Stimulated activated CD8-positive, alpha-beta memory T cell treated with anti-CD3 and anti-CD28 coated beads, Interleukin-7, amount 100 ng/mL, for 24 hours (primary cell): ENCODE measurements at places on chromosomes 7 and 10.

DNA sequence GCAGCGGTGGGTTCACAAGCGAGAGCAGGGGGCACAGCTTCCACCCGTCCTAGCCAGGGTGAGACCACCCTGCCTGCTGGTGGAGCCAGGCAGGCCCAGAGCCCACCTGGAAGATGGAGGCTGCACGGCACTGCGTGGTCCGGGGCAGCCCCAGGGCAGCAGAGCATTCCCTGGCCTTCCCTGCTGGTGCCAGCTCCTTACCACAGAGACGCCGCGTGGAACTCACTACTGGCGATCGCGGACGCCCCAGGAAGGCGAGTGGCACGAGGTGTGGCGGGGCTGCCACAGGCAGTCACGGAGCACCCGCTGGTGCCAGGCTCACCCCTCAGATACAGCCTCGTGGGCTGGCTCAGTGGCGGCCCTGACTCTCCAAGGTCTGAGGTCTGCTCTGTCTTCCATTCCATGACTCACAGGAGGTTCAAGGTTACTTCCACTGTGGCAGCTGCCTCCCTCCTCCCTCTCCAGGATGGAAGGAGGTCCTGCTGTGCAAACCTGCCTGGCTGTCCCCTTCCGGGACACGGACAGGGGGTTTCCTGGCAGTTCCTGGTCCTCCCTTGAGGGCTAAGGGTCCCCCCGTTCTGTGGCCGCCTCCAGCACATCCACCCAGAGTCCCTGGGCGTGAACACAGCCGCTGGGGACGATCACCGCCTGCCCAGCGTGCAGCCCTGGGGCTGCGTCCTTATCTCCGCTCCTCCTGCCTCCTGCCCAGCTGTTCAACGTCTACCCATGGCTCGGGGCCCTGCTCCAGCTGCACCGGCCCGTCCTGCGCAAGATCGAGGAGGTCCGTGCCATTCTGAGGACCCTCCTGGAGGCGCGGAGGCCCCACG is 3.1 kb downstream of the CYP2W1 start:
- no peak for DNase-seq

GRCh38 chr7:151422212-151422611 is 12.4 kb upstream of the WDR86 start:
- DNase-seq, result no peak

- no peak for DNase-seq
These were observed at the start of gene DLX5 for GRCh38 chr7:97024209-97025129. TSS of gene DLX5 (minus strand) at chr7:97024831. CDS start at chr7:97024623, 208 bp downstream.

DNA sequence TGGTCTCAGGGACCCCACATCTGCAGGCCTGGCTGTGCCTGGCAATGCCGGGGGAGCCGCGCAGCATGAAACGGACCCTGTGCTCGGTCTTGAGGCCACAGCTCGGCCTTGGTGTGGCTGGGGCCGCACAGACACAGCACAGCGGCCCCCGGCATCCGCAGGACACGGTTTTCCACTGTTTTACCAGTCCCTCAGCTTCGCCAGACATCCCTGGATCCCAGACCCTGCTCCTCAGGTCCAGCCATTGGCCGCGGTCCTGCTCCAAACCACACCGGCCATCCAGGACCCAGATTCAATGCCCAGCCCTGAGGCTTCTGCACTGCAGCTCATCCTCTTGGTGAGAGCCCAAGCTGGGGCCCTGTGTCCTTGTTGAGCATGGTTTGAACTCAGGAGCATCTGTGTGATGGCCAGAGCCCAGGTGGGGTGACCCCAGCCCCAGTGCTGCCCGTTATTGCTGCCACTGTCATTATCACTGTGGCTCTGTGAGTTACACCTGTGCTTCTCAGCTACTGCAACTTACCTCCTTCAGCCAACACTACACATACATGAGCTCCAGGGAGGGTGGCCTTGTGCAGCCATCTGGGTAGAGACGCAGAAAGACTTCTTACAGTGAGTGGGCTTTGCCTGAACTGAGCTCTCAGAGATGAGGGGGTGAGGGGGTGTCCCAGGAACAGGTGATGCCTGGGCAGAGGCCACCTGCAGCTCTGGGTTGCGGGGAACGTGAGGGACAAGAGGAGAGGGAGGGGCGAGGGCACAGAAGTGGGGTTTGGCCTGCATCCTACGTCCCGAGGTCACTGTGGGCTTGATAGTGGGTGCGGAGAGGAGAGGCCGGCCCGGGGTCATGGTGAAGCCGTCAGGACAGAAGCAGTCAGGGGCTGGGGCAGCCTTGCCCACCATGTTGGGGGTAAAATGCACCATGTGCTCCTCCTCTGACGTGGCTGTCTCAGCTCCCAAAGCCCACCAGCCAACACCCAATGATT is 567.6 kb downstream of the PTPRN2 start:
- no peak for DNase-seq

DNA sequence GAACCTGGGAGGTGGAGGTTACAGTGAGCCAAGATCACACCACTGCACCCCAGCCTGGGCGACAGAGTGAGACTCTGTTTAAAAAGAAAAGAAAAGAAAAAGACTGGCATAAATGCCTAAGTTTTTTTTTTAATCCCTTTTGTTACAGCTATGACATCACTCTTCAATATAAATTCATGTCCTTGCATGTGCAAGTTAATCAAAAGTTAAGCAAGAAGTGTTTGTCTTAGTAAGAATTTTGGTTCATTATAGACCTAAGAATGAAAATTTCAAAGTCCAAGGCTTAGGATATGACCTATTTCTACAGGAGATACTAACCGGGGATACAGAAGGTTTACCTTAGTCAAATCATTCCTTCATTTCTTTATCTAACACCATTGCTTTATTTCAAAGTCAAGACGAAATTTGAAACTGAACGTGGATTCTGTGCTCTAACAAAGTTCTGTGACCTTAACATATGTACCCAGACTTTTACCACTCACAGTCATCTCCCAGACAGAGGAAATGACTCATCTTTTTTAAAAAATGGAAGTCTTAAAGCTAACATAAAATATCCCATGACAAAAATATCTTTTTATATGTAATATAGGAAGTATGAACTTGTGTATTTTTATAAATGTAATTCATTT is 29.3 kb upstream of the ITGB8 start:
- DNase-seq, result no peak

- DNase-seq, result no peak
These were observed 169.2 kb downstream of the HGF start for GRCh38 chr7:81600608-81601007.

DNA sequence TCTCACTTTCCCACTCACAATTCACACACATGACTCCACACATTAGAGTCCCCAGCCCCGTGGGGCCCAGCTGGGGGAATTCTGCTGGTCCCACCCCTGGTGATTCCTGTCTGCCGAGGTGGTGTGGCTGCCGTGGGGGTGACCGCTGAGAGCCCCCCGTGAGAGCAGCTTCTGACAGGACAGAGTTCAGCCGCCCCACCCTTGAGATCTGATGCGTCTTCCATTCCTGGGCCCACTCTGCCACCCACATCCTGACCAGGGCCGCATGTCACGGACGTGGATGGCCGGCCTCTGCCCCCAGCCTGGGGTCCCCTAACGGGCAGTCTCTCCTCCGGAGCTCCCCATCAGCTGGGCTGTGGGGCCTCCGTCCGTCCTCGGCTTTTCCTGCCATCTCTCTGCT is 240.1 kb upstream of the PITRM1 start:
- no peak for DNase-seq

- no peak for DNase-seq
These were observed 57.0 kb downstream of the CELF2 start for GRCh38 chr10:11074536-11075267.

DNA sequence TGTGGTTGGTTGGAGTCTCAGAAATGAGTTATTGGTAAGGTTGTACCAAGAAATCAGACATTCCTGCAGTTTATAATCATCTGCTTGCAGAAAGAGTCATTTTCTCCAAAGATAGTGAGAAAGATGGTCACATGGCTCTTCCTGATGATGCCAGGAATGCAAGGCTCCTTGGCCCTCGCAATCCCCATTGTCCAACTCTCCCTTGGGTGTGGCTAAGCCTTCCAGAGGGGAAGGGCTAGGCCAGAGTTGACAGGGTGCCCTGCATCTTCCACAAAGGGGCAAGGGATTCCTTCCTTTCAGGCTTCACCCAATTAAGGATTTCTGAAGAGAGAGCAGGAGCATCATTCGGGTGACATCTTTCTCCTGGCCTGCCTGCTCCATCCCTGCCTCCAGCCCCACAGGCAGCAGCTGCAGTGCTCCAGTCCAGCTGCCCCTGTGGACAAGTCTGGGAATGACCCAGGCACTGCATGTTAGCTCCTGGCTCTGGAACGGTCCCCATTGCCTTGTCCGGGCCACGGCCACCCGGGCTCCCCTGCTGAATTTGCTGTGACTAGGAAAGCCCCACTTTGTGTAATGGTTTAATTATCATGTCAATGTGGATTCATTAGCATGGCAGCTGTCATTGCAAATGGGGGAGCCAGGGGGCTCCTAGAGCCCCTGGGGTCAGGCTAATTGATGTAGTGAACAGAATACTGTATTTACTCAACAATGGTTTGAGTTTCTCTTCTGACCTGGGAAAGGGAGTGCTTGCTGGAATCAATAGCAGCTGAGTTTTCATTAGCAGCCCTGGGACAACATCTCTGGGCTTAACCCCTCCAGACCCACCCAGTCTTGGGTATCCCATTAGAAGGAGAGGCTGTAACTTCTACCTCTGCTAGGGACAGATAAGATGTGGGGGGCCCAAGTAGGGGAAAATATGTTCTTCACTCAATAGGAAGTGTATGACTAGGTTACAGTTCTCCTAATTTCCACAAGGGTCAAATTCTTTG is 112.6 kb upstream of the TBX20 start:
- DNase-seq, result no peak

DNA sequence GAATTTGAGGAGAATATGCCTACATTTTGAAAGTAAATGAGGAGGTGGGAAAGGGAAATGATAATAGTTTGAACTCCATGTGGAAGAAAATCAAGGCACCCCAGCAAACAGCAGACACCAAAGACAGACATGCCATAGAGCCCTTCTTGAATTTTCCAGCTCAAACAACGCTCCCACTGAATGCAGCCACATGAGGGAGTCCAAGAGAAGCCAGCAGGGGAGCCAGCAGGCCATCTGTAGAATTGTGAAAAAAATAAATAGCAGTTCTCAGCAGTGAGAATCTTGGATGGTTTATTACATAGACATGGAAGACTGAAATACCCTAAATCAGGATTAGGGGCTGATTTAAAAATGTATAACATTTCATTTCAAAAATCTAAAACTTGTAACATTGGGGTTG is 1567.3 kb upstream of the LRRTM3 start:
- no peak for DNase-seq

- no peak for DNase-seq
These were observed 35.7 kb upstream of the FGL2 start for GRCh38 chr7:77235276-77235675.

GRCh38 chr10:99433378-99434020 is 3.1 kb upstream of the GOT1 start:
- DNase-seq, result no peak

DNA sequence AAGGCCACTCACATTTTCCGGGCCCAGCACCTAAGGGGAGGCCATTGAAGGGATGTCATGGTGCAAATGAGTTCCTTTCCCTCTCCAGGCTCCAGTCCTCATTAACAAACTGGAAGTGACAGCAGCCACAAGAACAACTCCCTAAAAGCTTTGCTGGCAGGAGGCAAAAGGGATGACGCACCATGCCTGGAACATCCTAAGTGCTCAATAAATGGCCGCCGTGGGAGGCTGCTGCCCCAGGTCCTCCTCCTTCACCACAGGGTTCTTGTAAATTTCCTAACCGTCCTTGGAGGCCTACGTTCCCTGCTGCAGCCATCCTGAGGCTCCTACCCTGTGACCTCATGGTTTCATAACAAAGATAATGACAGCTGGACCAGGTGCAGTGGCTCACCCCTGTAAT is 41.3 kb upstream of the CAMK1D start:
- no peak for DNase-seq

- no peak for DNase-seq
These were observed 33.8 kb downstream of the TBATA start for GRCh38 chr10:70751356-70751755.

DNA sequence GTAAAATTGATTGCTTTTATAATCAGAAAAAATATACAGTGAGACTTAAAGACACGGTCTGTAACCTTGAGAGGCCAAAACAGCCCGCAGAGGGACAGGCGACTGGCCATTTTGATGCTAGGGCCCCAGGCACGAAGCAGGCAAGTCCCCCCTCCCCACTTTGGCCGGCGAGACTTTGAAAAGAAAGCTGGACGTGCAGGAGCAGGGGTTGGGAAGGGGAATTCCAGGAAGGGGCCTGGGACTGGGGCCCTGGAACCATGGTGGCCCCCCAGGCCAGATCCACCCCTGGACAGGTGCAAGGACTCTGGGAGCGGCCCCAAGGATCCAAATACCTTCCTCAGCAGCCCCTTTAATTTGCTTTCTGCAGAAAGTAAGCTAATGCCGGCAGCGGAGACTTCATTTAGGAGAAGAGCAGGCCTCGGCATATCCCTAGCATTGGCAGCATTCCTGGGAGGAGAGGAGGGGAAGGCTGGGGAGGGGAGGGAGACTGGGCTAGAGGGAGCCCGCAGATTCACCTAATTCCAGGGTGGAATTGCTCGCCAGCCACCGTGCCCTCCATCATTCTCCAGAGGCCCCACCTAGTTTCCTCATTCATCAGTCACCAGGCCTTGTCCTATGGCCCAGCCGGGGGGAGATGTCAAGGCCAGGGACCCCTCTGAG is 24.9 kb upstream of the TNRC18 start:
- no peak for DNase-seq

DNA sequence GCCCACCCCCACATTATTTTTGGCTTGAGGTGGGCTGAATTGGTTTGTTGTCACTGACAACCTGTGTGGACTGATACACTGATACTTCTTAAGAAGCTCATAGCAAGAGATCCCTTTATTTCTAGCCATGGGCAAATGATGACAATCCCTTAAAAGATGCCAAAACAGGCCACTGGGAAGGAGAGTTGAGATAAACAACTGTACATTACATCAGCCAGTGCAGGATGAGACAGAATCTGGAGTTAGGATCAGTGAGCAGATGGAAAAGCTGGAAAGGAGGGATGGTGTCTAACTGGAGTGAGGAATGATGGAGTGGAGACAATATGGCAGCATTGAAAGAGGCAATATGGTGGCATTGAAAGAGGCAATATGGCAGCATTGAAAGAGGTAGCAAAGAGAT is 195.9 kb upstream of the LYZL2 start:
- no peak for DNase-seq

- peak; percentile 69 for DNase-seq
These were observed 338.2 kb upstream of the PRKCQ start for GRCh38 chr10:6918305-6918704.

DNA sequence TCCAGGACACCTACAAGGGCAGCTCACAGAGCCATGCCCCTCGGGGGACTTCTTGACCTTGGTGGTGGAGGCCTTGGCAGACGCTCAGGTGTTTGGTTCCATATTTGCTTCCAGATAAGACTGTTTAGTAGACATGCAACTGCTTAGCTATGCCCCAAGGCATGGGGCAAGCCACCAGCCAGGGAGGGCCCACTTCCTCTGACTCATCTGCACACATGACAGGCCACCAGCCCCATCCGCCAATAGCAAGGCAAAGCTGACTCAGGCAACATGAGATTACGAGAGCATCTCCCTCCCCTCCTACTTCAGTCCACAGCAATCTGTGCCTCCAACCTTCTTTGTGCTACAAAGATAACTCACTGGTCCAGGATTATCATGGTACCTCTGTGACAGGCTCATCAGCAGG is 54.9 kb downstream of the KCNMA1 start:
- DNase-seq, result no peak
